ENCODE measurements at places on chromosomes 12 and 14.
A peak's percentile ranks its signal among the peaks of the same experiment; 100 is the strongest.

- DNase-seq: no peak
Measured at GRCh38 chr14:36517242-36518030, 2.6 kb downstream of the NKX2-1 start.

DNA sequence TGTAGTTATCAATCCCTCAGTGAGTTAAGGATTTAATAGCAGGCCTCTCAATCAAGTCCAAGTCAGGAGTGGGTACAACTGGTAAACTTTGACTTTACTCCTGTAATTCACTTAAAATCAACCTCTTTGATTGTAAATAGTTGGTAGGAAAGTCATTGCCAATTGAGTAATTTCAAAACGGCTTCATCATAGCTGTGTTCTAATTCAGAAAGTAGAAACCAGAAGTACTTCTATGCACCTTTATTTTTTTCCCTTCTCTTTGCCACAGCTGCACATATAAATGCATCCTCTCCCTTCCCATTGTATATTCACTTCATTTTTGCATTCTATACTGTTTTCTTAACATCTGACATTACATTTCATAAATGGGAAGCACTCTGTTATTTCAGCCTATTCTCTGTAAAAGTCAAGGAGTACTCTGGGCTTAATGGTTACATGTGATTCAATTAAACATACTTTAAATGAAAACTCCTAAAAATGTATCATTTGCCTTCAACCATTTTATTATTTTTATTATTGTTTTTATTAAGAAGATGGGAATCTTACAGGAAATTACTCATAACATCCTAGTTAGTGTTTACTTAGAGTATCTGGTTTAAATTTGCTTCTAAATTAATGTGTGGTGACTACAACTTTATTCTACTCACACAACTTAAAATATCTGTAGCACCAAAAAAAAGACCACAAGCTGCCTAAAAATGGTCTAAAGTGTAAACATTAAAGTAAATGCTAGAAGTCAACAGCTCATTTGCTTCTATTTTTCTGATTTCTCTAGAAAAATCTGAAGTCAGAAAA, 171.2 kb downstream of the CEP128 start:
- no peak for DNase-seq

DNA sequence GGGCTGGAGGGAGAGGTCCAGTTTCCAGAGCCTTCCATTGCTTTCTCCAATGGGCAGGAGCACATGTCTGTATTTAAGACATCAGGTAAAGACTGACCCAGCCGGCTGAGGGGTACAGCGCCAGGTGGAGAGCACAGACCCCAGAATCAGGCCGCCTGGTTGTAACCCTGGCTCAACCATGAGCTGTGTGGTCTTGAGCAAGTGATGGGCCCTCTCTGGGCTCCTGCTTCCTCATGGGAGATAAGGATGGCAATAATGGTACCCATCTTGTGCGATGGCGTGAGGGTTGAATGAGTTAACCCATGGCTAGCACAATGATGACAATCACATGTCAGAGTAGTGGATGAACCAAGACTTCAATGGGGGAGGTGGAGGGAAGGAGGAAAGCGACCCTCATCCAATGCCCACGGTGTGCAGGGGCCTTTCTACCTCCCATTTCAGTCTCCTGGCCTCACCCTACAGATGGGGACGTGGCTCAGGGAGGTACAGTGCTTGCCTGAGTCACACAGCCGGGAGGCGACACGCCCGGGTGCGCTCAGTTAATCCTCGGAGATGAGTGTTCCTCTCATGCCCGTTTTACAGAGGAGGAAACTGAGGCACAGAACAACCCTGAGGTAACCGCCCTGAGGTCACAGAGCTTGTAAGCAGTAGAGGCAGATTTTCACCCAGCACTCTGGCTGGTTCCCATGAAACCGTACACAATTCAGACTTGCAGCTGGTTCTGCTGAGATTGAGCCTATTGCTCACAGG, 163.9 kb downstream of the RBM19 start:
- no peak for DNase-seq

- no peak for DNase-seq
Measured at GRCh38 chr12:30614031-30614430, 81.6 kb downstream of the IPO8 start.

DNA sequence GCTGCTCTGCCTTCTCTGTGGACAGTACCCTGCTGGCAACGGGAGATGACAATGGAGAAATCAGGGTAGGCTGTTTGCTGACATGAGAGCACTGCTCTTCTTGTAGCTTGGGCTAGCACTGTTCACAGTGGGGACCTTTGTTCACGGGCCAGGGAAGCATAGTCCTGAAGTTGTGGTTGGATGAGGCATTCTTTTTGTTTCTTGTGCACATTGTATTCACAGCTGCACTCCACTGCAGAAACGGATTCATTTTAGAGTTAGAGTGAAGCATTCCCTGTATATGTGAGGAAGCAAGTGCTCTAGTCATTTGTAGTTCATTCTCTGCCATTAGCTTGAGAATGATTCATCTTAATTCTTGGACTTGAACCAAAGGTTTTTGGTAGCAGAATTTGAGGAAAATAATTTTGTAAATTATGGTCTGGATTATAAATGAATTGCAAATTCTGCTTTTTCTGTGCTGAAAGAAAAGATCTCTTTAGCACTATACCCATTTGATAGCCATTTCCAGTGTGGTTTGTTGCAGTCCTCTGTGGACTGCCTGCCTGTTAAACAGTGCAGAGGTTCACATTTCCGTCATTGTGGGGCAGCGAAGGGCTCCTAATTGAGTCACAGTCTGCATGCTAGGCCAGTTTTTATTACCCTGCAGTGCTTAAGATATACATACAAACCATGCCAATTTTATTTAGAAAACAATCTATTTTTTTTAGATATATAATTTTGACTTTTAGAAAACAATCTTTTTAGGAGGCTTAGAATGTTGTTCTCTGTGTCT, 80.6 kb downstream of the APAF1 start:
- DNase-seq: peak; percentile 81

GRCh38 chr14:73235531-73236155, 1.7 kb upstream of the PAPLN start:
- DNase-seq: peak; percentile 86

- DNase-seq: peak; percentile 25
Measured at GRCh38 chr14:77204459-77204771, 22.8 kb downstream of the TMEM63C start.

DNA sequence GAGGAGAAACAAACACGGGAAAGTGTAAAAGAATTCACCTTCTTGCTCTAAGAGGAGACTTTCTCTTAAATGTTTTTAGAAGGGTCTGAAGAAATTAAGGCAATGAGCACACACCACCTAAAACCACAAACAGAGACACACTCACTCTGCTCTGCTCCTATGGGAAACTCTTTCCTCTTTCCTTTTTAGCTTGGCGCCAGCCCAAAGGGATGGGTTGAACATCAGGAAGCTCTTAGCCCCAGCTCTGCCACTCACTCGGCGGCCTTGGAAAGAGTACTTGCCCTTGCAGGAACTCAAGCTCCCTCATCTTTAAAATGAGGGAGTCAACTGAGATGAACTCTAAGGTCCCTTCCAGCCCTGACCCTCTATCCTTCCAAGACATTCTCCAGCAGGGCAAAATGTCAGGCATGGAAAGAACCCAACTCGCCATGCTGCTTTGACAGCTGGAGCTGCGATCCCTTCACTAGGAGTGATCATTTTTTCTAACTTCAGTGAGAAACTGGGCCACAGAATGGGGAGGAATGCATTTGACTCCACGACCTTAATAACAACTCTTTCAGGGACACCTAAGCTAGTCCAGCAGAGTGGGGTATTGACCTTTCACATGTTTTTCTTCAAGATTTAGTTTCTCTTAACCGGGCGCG, 980 bp upstream of the RNASE8 start:
- no peak for DNase-seq

- peak; percentile 78 for DNase-seq
Measured at GRCh38 chr14:54564868-54565784, 1.8 kb upstream of the SAMD4A start.

DNA sequence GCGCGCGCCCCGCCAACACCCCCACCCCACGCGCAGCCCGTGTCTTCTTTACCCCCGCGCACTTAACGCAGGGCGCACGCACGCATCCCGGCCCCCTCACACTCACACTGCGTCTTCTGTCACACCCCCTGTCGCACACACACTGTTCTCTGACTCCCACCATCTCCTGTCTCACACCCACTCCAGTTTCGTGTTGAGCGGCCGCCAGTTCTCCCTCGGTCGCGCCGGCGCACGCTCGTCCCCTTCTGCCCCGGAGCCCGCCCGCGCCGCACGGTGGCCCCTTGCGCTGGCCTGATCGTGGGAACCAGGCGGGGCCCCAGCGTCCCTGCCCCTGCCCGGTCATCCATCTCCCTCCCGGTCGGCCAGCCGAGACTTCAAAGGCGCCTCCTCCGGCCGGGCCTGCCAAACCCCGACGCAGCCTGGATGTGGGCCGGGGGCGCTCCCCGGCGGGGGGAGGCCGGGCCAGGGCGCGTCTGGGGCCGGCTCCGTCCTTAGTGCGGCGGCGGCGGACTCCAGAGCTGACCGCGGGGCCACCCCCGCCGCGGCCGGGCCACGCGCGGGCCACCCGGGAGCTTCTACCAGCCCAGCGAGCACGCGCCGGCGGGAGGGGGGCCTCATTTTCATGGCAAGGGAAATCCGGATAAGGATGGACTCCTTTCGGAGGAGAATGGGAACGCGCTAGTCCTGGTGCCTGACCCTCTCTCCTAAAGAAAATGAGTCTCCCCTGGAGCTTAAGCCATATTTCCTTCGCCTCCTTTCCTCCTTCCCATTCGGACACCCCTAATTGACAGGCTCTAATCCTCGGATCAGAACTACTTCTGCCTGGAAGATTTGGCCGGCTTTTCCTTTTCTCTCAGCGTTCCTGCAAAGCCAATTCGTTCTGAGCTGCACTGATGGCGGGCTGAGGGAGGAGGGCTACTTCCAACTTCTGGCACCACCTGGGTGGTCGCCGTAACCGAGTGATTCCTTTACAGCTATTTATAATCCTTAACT, 82.0 kb upstream of the HMGA2 start:
- DNase-seq: peak; percentile 80

- DNase-seq: peak; percentile 61
Measured at GRCh38 chr12:120640861-120641833, 721 bp downstream of the CABP1 start.

DNA sequence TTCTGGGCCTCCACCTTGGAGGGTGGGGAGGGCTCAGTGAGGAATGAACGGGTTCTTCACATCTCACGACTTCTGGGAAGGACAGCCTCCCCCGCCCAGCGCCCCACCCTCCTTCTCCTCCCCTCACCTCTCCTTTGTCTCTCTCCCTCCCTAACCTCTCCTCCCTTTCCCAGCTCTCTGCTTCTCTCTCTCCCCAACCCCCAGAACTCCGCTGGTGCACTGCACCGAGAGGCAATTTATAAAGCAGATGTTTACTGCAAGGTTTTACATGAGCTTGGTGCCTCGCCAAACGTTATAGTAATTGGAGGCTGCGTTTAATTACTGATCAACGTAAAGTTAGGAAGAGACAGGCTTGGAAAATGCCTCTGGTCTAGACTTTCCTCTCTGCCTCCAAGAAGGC, 42.9 kb upstream of the FAM222A start:
- no peak for DNase-seq

- no peak for DNase-seq
Measured at GRCh38 chr14:91708795-91709194, 23.1 kb downstream of the CATSPERB start.

DNA sequence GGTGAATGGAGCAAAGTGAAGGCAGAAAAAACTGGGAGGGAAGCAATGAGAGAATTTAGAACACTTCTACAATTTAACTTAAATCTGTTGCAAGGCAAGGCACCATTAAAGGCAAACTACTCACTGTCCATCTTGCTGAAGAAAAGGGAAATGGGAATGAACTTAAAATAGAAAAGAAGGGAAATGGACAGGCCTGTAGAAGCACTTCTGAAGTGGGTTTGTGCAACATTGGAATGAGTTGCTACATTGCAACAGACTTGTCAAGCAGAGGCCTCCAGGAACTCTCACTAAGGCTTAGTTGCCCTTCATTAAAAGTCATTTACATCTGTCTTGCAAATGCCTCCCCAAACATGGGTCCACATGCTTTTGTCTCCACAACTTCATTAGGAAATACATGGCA, 13.7 kb upstream of the OR10AD1 start:
- DNase-seq: no peak

DNA sequence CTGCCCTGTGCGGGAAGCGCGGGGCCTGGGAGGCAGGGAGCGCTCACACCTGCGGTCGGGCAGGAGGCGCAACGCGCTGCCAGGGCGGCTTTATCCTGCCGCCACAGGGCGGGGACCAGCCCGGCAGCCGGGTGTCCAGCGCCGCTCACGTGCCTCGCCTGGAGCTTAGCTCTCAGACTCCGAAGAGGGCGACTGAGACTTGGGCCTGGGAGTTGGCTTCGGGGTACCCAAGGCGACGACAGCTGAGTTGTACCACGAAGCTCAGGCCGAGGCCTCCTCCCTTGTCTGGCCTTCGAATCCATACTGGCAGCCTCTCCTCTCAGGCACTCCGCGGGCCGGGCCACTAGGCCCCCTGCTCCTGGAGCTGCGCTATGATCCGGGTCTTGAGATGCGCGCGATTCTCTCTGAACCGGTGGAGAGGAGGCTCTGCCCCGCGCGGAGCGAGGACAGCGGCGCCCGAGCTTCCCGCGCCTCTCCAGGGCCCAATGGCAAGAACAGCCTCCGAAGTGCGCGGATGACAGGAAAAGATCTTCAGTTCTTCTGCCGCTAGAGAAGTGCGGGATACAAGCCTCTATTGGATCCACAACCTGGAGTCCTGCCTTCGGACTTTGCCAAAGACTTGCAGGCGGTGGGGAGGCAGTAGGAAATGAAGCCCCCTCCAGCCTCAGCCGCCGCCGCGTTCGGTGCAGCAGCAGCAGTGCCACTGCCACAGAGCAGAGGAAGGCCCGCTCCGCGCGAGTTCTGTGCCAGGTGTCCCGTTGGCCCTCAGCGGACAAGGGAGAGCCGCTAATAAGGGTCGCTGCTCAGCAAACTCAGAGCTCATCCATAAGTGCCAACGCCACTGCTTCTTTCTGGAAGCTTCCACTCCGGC, 6.8 kb downstream of the SIX1 start:
- peak; percentile 29 for DNase-seq

- DNase-seq: no peak
Measured at GRCh38 chr14:23433457-23433856, 2.0 kb downstream of the MYH7 start.

DNA sequence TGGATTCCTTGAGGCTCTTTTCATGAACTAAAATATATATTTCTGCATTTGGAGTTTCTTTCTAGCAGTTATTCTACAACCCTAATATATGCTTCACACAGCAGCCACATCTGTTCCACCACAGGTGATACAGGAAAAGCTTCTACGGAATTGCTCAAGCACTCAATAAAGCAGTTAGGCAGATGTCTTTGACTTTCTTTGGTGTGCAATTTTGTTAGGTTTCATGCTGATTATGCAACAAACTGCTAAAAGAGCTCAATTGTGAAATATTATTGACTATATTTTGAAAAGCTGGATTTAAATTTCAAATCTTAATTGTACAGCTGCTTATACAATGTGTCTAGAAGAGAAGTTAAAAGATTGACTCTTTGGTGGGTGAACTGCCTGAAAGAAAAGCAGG, 1055.6 kb upstream of the FBXO33 start:
- DNase-seq: no peak
